ENCODE measurements at places on chromosomes 12 and 14.

DNA sequence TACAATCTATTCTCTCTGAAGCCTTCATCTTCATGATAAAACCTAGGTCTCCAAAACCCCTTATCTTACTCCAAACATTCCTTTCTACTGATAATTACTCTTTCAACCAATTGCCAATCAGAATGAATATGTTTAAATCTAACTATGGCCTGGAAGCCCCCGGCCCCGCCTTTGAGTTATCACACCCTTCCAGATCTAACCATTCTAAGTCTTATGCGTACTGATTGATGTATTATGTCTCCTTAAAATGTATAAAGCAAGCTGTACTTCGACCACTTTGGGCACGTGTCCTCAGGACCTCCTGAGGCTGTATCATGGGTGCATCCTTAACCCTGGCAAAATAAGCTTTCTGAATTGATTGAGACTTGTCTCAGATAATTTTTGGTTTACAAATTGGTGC, 14.4 kb downstream of the PABPN1 start:
- DNase-seq = no peak

- DNase-seq = no peak
Measured at GRCh38 chr14:73787486-73788316, 63.9 kb upstream of the PTGR2 start.

- DNase-seq = no peak
Measured at GRCh38 chr12:128056136-128056801, 210.7 kb upstream of the TMEM132C start.

DNA sequence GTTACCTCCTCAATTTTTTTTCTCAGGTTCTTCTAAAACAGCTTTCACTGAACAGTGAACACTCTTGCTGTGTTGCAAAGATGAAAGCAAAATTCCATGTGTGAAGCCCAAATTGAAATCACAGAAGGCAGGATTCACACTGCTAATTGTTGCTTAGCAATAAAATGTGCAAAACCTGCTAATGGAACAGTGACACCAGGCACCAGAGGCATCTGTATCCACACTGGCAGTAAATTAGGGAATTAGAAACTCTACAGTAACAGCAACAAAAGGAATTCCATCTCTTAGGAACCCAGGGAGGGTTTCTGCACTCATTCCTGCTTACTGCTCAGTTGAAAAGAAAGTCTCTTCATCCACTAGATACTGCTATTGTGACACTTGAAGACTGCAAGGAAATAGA, 202.3 kb downstream of the GXYLT1 start:
- DNase-seq = no peak

GRCh38 chr12:15899282-15899870, 11.8 kb upstream of the DERA start:
- DNase-seq = no peak

Data from GM12891 (cell line).